NB4 (cell line): ENCODE measurements at places on chromosomes 16 and 17.
A peak's percentile ranks its signal among the peaks of the same experiment; 100 is the strongest.

GRCh38 chr16:46731691-46732555 lies 16.2 kb downstream of the MYLK3 start:
- no peak for DNase-seq

- DNase-seq, result peak; percentile 31
Measured at GRCh38 chr16:75038036-75038858, 39.4 kb downstream of the ZNRF1 start.

DNA sequence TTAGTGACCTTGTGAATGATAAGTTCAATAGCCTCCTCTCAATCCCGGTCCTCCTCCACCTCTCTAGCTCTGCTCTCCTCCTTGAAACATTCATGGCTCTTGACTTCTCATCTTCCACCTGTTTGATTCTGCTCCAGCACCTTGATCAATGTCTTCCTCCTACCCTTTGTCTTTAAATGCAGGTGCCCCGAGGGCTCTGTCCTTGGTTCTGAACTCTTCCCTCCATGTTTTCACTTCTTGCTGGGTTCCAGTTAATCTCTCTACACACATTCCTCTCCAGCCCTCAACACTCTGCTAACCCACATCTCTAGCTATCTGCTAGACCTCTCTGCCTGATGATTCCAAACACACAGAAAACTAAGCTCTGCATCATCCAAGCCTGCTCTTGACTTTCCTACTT lies 13.4 kb downstream of the CD300E start:
- DNase-seq, result peak; percentile 36

- no peak for DNase-seq
Measured at GRCh38 chr17:79116575-79117368, 42.1 kb downstream of the ENGASE start.

DNA sequence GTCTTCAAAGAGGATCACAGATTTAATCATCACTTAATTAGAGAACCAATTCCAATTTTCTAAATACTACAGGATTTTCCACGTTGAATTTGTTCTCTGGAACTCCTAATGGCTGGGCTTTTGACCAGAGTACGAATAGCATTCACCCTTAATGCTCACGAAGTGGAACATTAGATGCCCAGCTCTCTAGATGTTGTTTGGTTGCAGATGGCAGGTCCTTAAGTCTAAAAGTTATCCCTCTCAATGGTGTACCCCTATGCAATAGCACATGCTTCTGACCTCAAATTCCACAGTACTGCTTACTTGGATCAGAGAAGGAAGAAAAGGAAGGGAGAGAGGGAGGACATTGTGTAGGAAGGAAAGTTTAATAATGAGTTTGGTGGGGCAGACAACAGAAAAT lies 8.6 kb upstream of the NACA2 start:
- no peak for DNase-seq

GRCh38 chr17:66893382-66893781 lies 58.5 kb downstream of the CACNG5 start:
- DNase-seq, result no peak

- peak; percentile 39 for DNase-seq
Measured at GRCh38 chr17:36550491-36551417, 6.0 kb downstream of the GGNBP2 start.

- no peak for DNase-seq
Measured at GRCh38 chr17:48388955-48389743, 40.9 kb downstream of the SKAP1 start.

DNA sequence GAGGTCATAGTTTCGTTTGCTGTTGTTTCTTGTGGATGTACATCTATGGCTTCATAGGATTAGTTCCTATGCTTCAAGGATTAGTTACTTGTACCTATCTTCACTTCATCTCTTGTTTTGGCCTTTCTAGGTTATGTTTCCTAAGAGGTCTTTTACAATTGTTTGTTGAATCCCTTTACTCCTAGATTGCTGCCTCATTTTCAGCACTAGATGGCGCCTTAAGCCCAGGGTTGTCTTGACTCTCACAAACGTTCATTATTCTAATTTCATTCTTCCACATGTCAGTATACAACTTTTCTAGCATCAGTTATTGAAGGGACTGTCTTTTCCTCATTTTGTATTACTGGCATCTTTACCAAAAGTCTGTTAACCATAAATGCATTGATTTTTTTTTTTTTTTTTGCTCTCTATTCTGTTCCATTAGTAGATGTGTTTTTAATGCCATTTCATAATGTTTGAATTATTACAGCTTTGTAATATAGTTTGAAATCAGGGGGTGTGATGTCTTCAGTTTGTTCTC lies 45.0 kb upstream of the NACA2 start:
- peak; percentile 69 for DNase-seq

GRCh38 chr17:20009302-20010098 lies at the start of gene SPECC1:
Gene SPECC1 (plus strand): TSS chr17:20009359. CDS start chr17:20096652, 87,293 bp downstream.
- DNase-seq, result peak; percentile 88

- DNase-seq, result peak; percentile 86
Measured at GRCh38 chr17:35390663-35391062, 17.2 kb upstream of the SLFN11 start.

DNA sequence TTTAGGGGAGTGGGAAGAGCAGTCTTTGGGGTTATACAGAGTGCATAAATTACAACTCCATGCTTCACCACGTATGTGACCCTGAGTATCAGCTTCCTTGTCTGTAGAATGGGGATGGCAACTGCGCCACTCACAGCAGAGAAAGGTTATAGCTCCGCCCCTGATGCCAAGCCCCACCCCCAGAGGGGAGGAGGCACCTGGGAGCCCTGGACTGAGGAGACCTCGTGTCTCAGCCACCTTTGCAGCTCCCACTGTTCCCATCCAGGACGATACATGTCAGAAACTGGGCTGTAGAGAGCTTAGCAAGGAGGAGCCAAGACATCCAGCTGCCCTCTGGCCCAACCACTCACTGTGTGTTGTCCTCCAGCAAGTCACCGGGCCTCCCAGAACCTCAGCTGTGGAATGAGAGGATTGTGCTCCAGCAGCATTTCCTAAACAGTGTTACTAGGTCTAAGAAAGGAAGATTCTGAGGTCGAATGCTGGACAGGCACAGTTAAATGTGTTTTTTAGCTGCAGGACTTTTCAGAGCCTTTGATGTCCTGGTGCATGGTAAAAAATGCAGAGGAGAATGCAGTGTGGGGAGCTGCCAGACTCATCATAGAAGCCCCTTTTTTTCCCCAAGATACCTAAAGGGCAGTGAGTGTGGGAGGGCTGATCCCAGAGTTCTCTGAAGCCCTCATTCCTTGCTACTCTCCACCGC lies 49.4 kb downstream of the BEAN1 start:
- peak; percentile 38 for DNase-seq

GRCh38 chr16:1494129-1494640 lies 1.0 kb downstream of the TELO2 start:
- peak; percentile 25 for DNase-seq

GRCh38 chr17:54899721-54900456 lies 763 bp upstream of the TOM1L1 start:
- no peak for DNase-seq

- DNase-seq, result peak; percentile 99
Measured at GRCh38 chr16:90057738-90058173, 19.4 kb downstream of the PRDM7 start.

DNA sequence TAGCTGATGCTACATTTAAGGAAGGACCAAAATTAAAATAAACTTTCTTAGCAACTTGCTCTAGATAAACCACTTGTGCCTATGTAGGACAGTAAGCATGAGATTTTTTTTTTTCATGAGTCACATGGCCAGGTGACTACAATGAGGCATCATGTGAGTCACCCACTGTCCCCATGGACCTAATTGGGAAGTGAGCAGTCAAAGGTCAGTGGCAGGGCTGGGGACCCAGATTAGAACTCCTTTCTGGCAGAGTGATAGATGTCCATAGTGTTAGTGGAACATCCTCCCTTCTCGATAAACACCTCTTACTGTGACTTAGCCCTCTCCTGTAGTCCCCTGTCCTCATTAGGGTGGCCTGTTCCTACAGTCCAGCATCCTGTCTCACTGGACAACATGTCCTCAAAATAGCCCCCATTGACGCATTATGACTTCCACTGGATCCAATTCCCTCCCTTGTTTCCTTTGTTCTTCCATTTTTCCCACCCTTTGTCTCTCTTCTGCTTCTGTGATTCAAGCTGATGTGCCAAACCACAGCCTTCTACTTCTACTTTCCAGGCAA lies 12.4 kb downstream of the ITGB3 start:
- DNase-seq, result peak; percentile 42

GRCh38 chr17:9148905-9149525 lies 127.7 kb downstream of the NTN1 start:
- no peak for DNase-seq

GRCh38 chr17:4004517-4005295 lies 40.5 kb upstream of the ATP2A3 start:
- DNase-seq, result peak; percentile 64

DNA sequence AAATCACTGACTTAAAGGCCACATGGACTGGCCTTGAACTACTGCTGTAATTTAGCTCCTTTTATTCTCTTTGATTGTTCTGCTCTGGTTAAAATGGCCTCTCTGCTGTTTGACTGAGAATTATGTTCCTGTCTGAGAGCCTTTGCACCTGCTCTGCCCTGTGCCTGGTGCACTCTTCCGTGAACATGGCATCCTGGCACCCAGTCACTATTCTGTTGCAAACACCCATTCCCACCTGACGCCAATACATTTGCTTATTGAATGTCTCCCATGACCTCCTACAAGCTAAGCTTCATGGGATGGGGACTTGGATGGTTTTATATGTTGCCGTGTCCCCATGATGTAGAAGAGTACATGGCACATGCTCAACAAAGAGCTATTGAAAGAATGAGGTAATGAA lies 20.1 kb downstream of the HSD17B2 start:
- DNase-seq, result no peak

- DNase-seq, result no peak
Measured at GRCh38 chr16:68993885-68994284, 111.6 kb upstream of the HAS3 start.

- DNase-seq, result no peak
Measured at GRCh38 chr17:80265205-80266068, 4.8 kb downstream of the RNF213 start.

- no peak for DNase-seq
Measured at GRCh38 chr16:35208001-35208935, 1748.9 kb downstream of the TP53TG3F start.

GRCh38 chr16:54443839-54444238 lies 157.3 kb upstream of the IRX3 start:
- DNase-seq, result no peak
